ENCODE measurements at places on chromosomes 7 and 10.

- no peak for DNase-seq
Observed at GRCh38 chr10:122154545-122155366, 116.3 kb upstream of the BTBD16 start.

GRCh38 chr10:1194161-1194560 lies 138.0 kb downstream of the WDR37 start:
- no peak for DNase-seq

- DNase-seq: peak; percentile 51
Observed at GRCh38 chr10:24238519-24239247, 29.7 kb downstream of the KIAA1217 start.

GRCh38 chr10:69458430-69459100 lies 7.3 kb downstream of the TSPAN15 start:
- no peak for DNase-seq

DNA sequence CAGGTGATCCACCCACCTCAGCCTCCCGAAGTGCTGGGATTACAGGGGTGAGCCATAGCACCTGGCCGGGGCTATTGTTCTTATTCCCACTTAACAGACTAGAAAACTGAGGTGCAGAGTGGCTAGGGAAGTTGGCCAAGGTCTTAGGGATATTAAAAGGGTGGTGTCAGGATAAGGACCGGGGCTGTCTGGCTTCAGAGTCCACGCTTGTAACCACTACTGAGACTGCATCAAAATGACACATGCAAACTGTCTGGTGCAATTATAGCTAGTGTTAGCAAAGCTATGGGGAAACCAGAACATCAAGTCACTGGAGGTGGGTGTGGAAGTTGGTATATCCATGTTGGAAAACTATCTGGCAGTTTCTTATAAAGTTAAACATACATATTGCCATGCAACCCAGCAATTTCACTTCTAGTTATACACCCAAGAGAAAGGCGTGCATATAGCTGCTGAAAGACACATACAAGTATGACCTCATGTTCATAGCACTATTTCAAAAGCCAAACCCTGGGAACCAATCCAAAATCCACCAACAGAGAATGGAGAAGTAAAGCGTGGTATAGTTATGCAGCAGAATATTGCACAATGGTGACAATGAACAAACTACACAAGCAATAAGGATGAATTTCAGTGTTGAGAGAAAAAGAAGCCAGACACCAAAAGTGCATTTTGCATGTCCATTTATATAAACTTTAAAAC lies 33.9 kb upstream of the EEPD1 start:
- DNase-seq: no peak

DNA sequence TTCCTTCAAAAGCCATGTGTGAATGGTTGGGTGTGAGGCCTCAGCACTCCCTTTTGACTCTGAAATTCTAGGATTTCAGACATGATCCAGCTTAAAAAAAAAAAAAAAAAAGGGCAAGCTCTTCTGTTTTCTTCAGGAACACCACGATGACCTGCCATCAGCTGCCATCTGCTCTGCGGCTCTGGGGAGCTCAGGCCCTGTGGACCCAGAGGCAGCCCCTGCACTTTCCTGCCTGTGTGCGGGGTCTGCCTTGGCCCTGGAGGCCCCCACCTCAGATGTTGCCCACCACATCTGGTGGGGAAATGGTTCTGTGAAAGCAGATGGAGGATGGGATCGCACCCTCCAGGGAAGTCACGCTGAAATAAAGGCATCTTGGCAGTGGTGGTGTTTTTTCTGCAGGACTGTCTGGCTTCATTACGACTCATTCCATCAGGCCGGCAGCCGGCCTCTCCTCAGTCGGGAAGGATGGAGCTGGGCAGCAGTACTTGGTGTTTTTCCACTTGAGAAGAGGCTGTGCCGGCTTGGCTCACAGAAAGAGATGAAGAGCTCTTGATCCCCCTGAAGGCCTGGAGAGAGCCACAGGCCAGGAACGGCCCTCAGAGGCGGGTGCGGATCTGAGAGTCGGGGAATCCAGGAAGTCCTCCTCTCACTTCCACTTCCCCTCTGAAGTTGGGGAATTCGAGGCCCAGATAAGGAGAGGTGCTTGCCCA lies 66.1 kb upstream of the AQP1 start:
- no peak for DNase-seq
